ENCODE measurements at places on chromosomes 3 and 15.

DNA sequence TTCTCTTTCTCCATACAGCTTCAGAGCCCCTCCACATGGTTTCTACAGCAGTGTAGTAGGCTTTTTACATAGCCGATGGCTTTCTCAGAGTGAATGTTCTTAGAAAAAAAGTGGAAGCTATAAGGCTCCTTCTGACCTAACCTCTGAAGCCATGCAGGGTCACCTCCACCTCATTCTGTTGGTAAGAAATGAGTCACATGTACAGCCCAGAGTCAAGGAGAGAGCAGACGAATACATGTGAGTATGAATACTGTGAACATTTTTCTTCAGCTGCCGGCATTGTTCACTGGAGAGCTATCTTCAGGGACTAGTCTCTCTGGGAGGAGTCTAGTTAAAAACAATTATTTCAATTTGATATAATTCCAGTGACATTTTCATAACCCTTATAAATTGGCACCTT, 68.2 kb upstream of the THRB start:
- DNase-seq, result no peak

GRCh38 chr15:55250392-55250791, 39.2 kb downstream of the RAB27A start:
- no peak for DNase-seq

DNA sequence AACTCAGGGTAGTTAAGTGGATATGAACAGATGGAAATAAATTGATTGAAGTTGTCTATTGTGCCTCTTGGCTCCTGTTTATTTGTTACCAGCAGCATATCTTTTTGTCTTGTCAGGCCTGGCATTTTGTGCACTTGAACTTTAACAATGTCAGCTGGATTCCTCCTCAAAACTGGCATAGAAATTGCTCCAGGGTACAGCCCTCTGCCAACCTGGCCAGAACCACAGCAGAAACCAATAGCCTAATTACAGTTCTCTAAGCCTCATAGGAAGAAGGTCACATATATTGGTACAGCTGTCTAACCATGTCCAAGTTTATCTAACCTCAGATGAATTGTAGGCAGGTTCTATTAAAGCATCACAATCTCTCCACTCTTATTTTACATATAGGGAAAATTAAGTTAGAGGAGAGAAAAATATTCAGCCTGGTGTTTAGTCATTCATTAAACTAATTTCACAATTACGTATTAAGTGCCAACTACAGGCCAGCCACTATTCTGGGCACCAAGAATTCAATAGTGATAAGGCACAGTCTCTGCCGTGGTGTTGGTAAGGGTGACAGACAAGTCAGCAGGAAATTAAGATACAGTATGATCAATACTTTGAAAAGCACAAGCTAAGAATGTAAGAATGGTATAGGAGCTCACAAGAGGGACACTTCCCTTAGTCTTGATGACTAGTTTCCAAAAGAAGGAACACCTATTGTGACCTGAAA, 452.9 kb upstream of the NECTIN3 start:
- DNase-seq, result no peak

- DNase-seq, result no peak
Observed at GRCh38 chr3:19937459-19938294, 3.7 kb upstream of the EFHB start.

Measured in D341Med (cell line).